Parietal lobe (tissue), 2 donors: ENCODE measurements at places on chromosomes 2 and 18. TPM values are rescaled to one million over a fixed set of nuclear protein-coding genes. Genes with fewer than 3 reads are reported as not detected.

The LHCGR gene
- not detected for total RNA-seq

The LGALSL gene
- total RNA-seq: 31.6 TPM

The ASB18 gene
- not detected for total RNA-seq

The FNDC4 gene
- total RNA-seq: 43.2 TPM

The CREG2 gene
- total RNA-seq: 4.7 TPM

The ADAM23 gene
- 37.2 TPM for total RNA-seq

The TNS1 gene
- total RNA-seq: 10.3 TPM

The SLC14A1 gene
- 0.94 TPM for total RNA-seq

The VIT gene
- 0.31 TPM for total RNA-seq

The ALK gene
- 2.5 TPM for total RNA-seq

The RBM43 gene
- 1.6 TPM for total RNA-seq

The CAPN13 gene
- total RNA-seq: 0.31 TPM

The FHOD3 gene
- 84.5 TPM for total RNA-seq

The PDCL3 gene
- total RNA-seq: 10.6 TPM

The XDH gene
- under 0.01 TPM for total RNA-seq

The CPSF3 gene
- 41.6 TPM for total RNA-seq

The ACTR2 gene
- total RNA-seq: 71.1 TPM

The YPEL5 gene
- 82.3 TPM for total RNA-seq

The CNDP1 gene
- total RNA-seq: 1.9 TPM

The IHH gene
- not detected for total RNA-seq

The HPCAL1 gene
- 23.5 TPM for total RNA-seq

The UCN gene
- total RNA-seq: not detected

The UGT1A4 gene
- not detected for total RNA-seq

The C2orf92 gene
- total RNA-seq: 11.3 TPM
